Stimulated activated CD4-positive, alpha-beta T cell treated with anti-CD3 and anti-CD28 coated beads, TNF-alpha, amount 100 ng/mL, for 1 hour (primary cell): ENCODE measurements at places on chromosomes 3 and 15.

DNA sequence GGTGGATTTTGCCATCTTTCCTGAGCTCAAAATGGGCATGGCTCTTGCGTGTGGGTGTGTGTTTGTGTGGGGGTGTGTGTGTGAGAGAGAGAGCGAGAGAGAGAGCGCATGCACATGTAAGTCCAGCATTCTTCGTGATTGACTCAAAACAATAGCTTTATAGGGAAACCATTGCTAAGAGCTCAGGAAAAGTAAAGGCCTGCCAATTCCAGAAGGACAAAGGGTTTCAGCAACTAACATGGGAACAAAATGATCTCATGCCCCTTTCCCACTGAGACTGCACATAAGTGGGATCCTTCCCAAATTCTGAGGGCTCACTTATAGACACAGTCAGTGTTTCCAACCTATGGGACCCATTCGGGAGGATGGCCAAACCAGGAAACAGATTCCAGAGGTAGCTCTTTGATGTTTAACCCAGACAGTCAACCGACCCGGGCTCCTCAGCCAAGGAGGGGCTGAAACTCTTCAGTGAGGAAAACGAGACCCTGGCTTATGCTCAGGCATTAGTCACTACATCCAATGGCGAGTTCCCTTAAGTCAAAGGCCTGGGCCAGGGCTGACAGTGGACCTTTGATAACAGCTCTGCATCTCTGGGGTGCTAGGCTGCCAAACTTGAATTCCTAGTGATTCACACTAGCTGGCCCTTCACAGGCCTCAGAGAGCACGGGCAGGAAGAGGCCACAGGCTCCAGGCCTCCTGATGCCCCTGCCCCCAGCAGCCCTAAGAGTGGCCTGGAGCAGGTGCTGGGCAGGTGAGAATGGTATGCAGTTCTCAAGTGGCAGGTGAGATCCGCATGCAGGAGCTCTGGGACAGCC lies 305.0 kb upstream of the C2CD4B start:
- no peak for DNase-seq

DNA sequence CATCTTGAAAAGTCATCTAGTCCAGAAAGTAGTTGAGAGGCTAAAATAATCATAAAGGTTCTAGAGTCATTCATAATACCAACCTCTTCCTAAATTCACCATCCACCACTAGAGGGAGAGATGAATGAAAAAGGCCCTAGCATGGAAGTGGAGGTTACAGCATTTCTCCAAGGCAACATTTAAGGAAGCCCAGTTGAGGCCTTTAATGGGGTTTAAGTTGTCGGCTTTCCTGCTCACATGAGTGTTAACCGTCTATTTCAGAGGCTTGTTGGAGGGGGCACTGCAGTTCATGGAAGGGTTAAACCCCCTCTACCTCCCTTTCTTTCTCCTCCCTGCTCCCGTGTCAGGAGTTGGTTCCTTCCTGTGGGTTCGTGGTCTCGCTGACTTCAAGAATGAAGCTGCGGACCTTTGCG lies 3.8 kb upstream of the SLCO3A1 start:
- no peak for DNase-seq

DNA sequence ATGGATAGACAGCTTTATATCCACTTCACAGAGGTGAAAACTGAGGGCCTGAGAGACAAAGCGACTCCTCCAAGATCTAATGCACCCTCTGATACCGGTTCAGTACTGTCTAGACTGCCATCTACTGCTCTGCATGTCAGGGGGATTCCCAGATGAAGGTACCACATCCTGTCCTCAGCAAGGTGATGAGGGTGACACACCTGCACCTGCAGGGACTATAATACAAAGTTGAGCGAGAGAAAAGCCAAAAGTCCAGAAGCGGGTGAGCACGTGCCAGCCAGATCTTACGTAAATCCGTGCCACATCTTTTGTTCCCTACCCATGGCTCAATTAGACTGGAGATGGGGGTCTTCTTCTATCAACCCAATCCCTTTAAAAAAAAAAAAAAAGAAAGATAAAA lies 32.4 kb upstream of the HES1 start:
- DNase-seq = no peak

- DNase-seq = no peak
Observed at GRCh38 chr3:58326267-58326900, 6.3 kb upstream of the PXK start.

DNA sequence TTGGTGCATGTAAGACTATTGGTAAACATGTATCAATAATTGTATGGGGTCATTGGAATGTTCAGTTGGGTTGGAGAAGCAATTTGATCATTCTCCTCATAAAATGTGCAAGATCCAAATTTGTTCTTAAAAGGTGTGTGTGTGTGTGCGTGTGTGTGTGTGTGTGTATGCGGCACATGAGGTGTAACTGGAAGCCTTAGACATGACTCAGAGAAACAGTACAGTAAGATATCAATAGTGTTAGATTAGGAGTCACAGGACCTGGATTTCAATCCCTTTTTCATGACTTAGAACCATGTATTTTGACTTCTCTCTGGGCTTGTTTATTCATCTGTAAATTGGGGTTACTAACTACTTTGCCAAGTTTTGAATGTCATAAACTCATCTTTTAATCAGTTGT lies 38.3 kb downstream of the RSRC1 start:
- DNase-seq = no peak

GRCh38 chr3:188294823-188295487 lies 141.0 kb downstream of the LPP start:
- DNase-seq = no peak

- no peak for DNase-seq
Observed at GRCh38 chr3:95280711-95281352, 1218.0 kb downstream of the NSUN3 start.

GRCh38 chr3:30319713-30320112 lies 286.7 kb upstream of the TGFBR2 start:
- peak; percentile 2 for DNase-seq

- no peak for DNase-seq
Observed at GRCh38 chr15:101530224-101530958, 40.9 kb upstream of the PCSK6 start.

GRCh38 chr15:64687688-64688087 lies 87.7 kb downstream of the RBPMS2 start:
- DNase-seq = no peak

- DNase-seq = no peak
Observed at GRCh38 chr3:16104156-16104555, 70.3 kb upstream of the GALNT15 start.

DNA sequence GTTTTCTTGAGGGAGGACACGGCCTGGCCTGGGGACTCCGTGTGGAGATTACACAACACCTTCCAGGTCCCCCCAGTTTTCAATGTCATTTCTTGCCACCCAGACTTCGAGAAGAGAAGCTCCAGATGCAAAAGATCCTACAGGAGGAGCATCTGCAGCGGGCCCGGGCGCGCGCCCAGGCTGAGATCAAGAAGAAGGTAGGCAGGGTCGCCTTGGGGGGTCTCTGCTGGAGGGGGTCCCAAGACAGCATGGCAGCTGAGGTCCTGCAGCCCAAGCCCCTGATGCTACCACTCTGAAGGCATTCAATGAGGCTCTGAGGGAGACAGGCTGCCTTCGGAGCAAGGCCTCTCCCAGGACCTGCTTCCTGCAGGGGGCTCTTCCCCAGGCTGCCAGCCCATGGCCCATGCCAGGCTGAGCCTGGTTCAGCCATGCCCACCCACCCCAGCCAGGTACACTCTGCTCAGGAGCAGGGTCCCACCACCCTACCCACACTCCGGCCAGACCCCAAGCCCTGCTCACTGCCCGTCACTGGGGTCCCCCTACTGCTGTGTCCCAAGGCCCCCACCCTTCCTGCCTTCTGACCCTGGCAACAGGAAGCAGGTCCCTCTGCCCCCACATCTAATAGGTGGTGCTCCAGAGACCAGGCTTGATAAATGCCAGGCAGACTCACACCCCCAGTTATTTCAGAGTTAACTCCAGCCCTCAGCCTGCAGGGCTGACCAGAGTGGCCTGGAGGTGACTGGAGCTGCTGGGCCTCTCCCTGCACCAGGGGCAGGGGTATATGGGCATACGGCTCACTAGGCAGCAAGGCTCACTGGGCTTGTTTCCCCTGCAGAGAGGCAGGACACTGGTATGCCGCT lies 40.0 kb downstream of the ZXDC start:
- DNase-seq = no peak

DNA sequence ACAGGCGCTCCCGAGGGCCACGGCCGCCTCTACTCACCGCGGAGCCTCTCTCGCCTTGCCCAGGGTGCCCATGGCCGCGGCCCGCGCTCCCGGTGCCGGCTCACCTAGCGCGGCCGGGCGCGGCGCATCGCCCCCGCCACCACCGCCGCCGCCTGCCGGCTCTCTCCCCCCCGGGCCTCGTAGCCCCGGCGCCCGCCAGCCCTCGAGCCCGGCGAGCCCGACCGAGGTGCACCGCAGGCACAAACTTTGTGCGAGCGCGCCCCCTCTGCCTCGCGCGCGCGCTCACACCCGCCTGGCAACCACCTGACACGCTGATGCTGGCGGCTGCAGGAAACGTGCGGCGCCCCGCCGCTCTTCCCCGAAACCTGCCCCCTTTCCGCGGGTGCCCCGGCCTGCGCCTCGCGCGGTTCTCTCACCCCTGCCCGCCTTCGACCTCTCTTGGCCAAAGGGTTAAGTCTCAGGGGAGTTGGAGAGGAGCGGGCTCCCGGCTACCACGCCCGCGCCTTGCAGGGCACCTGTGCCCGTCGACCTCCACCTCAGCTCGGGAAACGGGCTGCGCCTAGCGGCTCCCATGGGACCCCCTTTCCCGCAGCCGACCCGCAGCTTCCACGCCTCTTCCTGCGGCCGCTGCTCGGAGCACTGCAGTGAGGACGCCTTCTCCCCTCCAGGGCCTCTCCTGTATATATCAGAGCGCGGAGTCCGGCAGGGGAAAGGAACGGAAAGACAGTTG lies at the start of gene RASGRP1:
Gene RASGRP1 (minus strand): TSS at position 258 of the 730 bp plus-strand sequence. CDS start 186 bp downstream, at position 72.
- DNase-seq = peak; percentile 71

- DNase-seq = no peak
Observed at GRCh38 chr3:194865615-194866014, 179.9 kb downstream of the FAM43A start.

GRCh38 chr3:187041362-187042307 lies 97.7 kb downstream of the RPL39L start:
- DNase-seq = no peak

GRCh38 chr3:187623285-187623814 lies 46.8 kb downstream of the SST start:
- DNase-seq = no peak
